ENCODE measurements at places on chromosomes 16 and 17. TPM values are rescaled to one million over a fixed set of nuclear protein-coding genes. Genes with fewer than 3 reads are reported as not detected.

The ITGAL gene
- polyA plus RNA-seq = 2.4 TPM

GRCh38 chr17:67390646-67391361 lies 13.7 kb downstream of the PITPNC1 start:
- DNase-seq = peak; percentile 32

DNA sequence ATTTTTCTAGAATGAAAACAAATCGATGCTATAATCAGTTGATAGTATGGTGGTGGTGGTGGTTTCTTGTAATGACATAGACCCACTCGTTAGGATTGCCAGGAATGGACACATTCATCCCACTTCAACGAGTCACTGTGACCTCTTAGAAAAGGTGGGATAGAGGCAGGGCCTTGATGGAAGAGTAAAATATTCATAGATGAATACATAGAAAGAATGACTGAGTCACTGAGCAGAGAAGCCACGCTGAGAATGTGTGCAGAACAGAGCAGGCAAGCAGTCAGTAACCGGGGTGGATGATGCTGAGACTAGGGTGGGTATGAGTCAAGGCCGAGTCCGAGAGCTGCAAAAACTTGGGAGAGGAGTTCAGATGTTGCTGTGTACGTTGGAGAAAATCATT lies 129.9 kb downstream of the PITPNC1 start:
- no peak for DNase-seq

DNA sequence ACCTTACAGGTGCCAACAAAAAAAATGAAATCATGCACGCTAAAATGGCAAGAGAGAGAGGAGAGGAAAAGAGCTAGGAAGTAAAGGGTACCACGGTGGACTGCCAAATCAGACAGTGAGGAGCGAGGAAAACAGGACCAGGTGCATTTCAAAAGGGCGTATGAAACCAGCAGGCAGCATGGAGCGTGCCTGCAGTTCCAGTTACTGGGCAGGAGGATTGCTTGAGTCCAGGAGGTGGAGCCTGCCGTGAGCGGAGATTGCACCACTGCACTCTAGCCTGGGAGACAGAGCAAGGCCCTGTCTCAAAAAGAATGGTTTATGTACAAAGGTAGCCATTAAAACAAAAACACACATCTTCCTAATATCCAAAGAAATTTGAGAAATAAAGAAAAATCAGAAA lies 16.4 kb downstream of the USP36 start:
- no peak for DNase-seq

The NOD2 gene
- 1.4 TPM for polyA plus RNA-seq

DNA sequence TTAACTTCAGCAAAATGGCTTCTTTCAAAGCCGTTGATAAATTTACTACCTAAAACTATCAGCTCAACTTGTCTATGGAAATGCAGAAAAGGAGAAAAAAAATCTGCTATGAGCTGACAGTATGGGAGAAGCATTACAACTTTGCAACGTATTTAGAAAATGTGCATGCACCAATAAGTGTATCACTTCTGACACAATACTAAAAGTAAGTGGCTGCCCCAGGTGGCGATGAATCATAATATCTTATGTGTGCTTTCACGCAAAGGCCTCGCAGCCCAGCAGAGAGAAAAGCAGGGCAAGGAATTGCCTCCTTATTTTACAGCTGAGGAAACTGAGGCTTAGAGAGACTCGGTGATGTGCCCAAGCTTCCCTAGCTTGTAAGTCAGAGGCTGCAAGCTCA lies 101.8 kb downstream of the SALL1 start:
- no peak for DNase-seq

GRCh38 chr17:55699181-55699860 lies 23.3 kb downstream of the TMEM100 start:
- peak; percentile 47 for DNase-seq

DNA sequence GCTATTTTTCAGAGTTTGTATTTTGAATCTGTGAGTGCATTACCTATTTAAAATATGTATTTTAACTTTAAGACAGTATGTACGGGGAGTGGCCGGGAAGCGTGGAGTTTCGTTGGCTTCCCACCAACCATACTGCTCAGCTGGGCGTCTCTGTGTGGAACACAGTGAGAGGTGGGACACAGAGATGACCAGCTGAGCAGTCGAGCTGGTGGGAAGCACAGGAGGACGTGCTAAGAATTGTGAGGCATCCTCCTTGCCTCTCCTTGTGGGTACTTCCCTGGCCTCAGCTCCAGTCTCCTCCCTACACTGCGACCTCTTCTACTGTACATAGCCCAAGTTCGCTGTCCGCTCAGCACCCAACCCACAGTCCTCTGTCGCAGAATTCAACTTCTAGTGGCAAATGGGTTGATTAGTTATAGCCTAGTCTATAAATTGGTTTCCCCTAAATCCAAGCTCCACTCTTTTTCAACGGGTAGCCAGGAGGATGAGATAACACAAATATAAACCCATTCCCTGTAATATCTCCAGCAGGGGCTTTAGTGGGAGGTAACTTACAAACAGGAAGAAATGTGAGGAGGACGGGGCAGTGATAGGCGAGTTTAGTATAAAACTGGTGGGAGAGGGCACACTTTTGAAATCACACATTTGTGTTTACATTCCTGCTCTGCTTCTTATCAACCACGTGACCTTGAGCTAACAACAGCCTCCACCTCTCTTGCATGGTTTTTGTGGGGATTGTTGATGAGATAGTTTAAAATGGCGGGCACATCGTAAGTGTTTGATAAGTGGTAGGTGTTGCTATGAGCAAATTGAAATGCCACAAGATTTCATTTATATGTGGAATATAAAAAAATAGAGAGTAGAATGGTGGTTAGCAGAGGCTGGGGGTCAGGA lies 211.9 kb upstream of the HS3ST3A1 start:
- DNase-seq = peak; percentile 8

DNA sequence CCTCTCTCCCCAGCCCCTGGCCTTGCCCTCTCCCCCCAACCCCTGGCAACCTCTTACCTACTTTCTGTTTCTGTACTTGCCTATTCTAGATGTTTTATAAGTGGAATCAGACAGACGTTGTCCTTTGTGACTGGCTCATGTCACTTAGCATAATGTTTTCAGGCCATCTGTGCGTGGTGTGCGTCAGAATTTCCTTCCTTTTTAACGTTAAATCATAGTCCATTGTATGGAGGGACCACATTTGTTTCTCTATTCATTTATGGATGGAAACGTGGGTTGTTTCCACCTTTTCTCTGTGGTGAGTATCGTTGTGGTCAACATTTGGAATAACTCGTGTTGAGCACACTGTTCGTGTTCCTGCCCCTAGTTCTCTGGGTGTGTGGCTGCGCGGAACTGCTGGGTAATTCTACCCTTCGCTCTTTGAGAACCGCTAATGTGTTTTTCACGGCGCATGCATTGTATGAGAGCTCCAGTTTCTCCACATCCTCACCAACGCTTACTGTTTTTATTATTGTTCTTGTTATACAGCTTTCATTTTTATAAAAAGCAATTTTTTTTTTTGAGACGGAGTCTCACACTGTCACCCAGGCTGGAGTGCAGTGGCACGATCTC lies 26.3 kb downstream of the ACTG1 start:
- DNase-seq = no peak

The NPIPB9 gene
- polyA plus RNA-seq = 1.6 TPM

- DNase-seq = peak; percentile 85
Measured at GRCh38 chr16:56866955-56867830, 2.2 kb downstream of the SLC12A3 start.

The DPEP1 gene
- polyA plus RNA-seq = 0.35 TPM

GRCh38 chr17:34584805-34585416 lies 5.5 kb downstream of the TMEM132E start:
- peak; percentile 38 for DNase-seq

- DNase-seq = no peak
Measured at GRCh38 chr16:84430860-84431259, 62.5 kb downstream of the ATP2C2 start.

DNA sequence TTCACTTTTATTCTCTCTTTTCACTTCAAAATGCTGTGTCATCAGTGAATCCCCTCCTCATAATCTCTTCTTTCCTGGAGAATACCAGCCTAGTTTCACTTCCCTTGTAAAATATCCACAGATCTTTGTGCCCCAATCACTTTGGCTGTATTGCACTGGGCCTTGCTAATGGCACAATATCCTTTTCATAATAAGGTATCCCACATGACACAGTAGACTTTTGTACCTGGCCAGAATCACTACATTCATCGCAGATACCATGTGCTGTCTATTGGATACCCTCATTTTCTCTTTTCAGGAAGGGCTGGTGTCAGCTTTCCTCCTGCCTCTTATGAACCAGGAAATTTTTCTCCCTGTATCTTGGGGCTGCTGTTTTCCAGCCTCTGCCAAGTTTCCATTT lies 25.7 kb upstream of the TOX3 start:
- DNase-seq = no peak

The PLXDC1 gene
- polyA plus RNA-seq = 3.6 TPM

The PDILT gene
- not detected for polyA plus RNA-seq

The SDR42E1 gene
- 0.96 TPM for polyA plus RNA-seq

- no peak for DNase-seq
Measured at GRCh38 chr16:69166946-69167930, 19.7 kb upstream of the SNTB2 start.

GRCh38 chr17:32481193-32481592 lies 5.6 kb upstream of the CDK5R1 start:
- no peak for DNase-seq

GRCh38 chr17:8419305-8419704 lies 16.4 kb upstream of the NDEL1 start:
- no peak for DNase-seq

GRCh38 chr17:82091264-82092066 lies 6.6 kb downstream of the FASN start:
- DNase-seq = no peak

The CD300LG gene
- 2.2 TPM for polyA plus RNA-seq

DNA sequence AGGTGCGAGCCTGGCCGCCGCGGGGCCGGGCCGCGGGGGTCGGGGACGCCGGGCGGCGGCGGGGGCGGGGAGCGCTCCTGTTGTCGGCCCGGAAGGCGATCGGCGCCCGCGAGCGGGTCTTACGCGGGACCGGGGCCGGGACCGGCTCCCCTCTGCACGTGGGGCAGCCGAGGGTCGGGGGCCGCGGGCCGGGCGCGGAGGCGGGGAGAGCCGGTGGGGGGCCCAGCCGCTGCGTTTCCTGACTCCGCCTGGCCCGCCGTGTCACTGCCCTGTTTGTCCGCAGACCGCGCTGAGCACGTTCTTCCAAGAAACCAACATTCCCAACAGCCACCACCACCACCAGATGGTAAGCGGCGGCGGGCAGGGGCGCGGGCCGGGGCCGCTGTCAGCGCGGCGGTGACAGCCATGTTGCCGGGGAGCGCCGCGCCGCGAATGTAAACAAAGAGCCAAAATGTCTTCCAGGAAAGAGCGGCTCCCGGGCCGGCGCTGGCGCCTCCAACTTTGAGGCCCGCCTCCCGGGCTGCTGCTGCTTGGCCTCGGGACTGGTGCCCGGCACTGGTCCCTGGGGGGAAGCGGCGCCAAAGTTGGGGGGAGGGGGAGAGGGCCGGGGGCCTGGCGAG lies 586 bp downstream of the UBALD2 start:
- DNase-seq = peak; percentile 78

The CYGB gene
- 27.2 TPM for polyA plus RNA-seq

The SLC4A1 gene
- polyA plus RNA-seq = 5.2 TPM

The SLC13A5 gene
- polyA plus RNA-seq = 0.16 TPM

DNA sequence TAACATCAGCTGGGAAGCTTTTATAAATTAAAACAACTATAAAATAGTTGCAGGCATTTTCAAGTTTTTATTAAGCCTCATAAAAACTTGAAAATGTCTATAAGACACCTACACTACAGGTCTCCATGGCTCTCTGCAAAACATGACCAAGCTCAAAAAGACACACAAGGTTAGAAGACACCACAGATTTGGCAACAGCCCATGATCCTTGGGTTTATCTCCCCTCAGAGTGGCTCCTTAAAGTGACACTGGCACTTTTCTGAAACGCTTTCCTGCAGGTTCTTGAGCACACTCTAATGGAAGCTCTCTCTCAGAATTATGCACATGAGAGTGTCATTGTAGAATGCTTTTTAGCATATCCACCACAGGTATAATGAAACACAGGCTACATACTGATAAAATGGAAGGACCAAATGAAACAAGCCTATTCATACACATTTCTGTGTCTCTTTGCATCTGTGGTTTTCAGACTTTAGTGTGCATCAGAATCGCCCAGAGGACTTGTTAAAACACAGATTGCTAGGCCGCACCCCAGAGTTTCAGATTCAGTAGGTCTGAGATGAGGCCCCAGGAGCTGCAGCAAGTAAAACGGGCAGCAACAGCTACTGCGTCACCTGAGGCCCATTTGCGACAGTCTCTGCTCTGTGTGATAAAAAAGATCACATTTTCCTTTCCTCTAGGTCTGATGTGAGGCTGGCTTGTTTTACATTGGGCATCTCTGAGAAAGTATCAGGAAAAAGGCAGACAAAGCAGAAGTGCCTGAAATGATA lies 75.0 kb upstream of the WSB1 start:
- no peak for DNase-seq

- DNase-seq = no peak
Measured at GRCh38 chr17:73895157-73895556, 250.9 kb upstream of the SDK2 start.

DNA sequence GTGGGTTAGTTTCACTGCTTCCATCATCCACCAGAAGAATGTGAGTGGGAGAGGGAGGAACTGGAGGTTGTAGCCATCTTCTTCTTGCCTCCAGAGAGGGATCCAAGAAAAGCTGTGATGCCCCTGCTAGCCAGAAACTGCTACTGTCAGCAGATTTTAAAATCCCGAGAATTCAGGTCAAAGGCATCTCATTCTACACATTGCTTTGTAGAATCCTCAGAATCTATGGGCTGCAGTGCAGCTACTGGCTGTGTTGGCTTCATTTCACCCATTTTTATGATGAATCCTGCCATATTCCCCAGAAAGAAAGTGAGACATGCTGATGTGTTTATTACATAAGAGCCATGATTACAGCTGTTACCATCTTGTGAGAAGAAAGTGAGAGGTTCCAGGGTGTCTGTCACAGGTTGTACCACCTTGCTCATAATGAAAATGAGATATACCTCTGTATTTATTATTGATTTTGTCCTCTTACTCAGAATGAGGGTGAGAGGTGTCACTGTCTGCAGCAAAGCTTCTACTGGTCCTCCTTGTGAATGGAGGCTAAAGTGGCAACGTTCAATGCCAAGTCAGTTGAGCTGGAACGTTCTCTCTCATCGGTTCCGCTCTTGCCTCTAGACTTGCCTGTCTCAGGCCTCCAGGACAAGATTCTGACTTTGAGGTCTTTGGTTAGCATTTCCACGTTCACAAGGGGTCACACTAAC lies 50.1 kb upstream of the MYH10 start:
- DNase-seq = peak; percentile 50

DNA sequence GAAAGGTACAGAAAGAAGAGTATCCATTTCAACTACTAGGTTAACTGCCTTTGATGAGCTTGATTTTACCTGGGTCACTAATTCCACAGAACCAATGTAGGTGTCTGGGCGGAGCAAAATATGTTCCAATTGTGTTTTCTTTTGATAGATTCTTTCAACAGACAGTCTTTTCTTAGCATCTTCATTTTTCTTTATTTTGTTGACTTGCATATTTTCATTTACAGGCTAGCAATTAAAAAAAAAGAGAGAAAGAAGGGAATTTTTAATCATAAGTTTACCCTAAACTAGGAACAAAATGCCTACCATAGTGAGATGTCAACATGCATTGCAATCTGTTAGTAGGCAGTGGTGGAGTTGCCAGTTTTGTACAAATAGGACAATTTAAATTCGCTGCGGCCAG lies 1.0 kb downstream of the TOP2A start:
- DNase-seq = no peak
